ENCODE measurements at places on chromosomes 4 and X.

DNA sequence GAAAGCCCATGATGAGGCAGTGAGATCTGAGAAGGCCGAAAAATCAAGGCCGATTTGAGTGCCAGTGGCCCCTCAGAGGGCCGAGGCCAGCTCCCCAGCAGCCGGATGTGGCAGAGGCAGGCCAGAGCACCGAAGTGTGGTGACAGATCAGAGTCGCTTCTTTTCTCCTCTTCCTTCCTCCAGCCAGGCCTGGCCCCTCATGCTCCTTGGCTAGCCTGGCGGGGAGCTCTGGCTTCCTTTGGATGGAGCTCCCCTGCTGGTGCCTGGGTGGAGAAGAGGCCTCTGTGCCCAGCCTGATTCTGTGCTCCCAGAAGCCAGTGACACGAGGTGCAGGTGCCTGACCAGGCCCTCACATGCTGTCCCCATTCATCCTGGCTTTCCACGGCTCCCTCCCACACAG lies 127.2 kb upstream of the PABPC4L start:
- DNase-seq = no peak

DNA sequence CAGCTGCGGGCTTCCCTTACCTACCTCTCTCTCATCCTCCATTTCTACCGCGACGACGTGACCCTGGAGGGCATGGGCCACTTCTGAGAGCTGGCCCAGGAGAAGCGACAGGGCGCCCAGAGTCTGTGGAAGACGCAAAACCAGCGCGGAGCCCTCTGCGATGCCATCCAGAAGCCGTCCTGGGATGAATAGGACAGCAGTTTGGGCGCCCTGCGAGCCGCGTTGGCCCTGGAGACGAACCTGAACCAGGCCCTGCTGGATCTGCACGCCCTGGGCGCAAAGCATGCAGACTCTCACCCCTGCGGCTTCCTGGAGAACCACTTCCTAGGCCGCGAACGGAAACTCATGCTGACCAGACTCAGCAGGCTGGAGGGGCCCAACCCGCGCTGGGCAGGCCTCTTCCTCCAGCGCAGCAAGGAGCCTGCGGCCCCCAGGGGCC lies 52.7 kb upstream of the TMPRSS11F start:
- no peak for DNase-seq

DNA sequence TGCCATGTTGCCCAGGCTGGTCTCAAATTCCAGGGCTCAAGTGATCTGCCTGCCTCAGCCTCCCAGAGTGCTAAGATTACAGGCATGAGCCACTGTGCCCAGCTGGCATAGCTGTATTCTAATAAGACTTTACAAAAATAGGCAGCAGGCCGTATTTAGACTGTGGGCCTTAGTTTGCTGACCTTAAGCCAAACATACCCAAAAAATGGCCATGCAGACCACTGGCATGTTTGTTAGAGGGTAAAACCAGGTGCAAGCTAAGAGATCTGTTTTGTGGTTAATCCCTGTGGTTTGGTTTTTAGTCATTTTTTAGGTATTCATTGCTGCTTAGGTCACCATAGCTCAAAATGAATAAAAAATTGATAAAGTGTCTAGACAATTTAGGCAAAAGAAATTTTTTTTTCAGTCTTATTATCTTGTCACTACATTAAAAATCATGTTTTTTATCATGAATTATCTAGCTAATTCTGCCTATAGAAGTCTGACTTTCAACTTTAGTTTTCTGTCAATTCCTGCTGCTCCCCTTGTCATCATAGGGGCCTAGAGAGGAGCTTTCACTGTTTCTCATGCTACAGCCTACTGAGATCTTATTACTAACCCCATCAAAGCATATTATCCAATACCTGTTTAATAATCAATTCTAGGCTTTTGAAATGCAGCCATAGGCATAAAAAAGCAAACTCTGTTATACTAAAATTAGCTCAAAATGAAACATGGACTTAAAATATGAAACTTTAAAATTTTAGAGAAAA lies 7.5 kb upstream of the SPINK2 start:
- DNase-seq = no peak

DNA sequence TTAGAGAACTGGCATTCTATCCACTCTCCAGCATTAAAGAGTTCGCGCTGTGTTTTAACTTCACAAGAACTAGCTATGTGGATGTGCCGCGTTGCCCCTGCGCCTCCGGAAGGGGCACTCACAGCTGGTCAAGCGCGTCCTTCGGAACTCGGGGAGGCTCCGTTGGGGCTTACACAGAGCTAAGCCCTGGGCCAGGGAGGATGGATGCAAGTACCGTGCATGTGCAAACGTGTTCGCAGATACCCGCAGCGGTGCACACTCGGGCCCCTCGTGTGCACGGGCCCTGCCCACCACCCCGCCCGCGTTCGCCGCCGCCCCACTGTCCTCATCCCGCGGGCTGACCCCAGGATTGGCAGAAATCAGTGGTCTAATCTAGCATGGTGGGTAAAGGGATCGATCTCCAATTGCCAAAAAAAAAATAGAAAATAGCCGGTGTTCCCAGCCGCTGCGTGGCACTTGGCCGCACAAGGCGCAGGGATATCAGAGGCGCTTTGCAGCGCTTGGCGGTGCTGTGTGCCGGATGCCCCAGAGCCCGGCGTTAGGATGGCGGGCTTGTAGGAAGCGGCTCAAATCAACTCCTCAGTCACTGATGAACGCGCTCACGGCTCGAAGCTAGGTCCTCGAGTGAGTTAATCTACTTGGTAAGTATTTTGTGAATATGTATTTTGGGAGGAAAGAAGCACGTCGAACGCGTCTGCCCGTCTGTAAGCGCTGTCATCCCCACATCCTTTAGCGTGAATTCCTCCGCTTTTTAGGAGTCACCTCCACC lies 989 bp upstream of the PCDH10 start:
- peak; percentile 8 for DNase-seq

GRCh38 chr4:157057218-157057617 lies 18.7 kb upstream of the GLRB start:
- DNase-seq = no peak

- DNase-seq = no peak
Measured at GRCh38 chr4:14879683-14880082, 122.6 kb upstream of the CPEB2 start.

GRCh38 chrX:74506317-74507115 lies 85.2 kb downstream of the SLC16A2 start:
- DNase-seq = no peak
